ENCODE measurements at places on chromosomes 1 and 21.

- DNase-seq, result peak; percentile 30
These were observed 104.1 kb downstream of the KCNN3 start for GRCh38 chr1:154765970-154766369.

DNA sequence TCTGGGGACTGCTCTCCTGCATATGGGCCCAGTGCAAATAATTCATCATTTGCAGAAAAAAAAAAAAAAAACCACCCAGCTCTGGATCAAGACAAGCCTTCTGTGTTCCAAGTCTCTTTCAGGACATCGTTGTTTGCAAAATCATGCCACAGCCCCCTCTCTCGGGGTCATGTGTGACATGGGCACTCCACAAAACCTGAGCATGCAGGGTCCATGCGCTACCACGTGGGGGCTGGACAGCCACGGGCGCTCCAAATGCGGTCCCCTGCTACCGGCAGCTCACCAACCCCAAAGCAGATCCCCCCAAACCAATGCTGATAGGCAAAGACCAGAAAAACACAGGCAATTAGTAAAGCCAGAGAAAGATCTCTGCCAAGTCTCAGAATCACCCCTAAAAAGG lies 17.6 kb downstream of the NPHP4 start:
- no peak for DNase-seq

GRCh38 chr1:197213193-197213592 lies 54.9 kb upstream of the CRB1 start:
- DNase-seq, result no peak

DNA sequence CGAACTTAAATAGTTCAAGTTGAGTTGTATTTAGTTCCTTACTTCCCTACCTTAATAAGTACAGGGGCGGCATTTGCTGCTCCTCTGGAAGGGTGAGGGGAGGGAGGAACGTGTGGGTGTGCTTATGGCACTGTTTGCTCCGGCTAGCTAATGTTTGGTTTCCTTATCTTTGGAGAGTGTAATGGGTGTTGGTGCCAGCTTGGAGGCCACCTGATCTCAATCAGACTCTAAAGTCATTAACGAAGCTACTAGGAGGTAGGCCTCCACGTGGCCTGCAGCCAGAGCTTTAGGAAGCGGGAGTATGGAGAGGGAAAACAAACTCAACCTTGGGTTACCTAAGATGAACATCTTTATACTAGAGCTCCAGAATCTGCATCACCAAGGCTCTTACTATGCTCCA lies 43.0 kb upstream of the RAP1A start:
- no peak for DNase-seq

DNA sequence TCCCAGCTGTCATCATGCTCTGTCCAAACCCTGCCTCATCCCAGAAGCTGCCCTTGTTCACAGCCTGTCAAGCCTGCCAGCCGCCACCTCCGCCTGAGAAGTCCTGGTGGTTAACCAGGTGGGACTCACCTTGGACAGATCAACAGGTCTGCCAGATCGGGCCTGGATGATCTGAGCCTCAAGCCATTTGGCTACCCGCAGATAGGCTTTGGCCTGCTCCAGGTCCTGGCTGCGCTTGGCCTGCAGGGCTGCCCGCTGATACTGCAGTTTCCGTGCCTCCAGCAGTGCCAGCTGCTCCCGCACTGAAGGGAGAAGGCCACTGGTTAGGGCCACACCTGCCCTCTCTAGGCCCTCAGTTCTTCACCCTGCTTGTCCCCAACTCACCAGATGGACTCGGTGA lies 8.6 kb downstream of the CC2D1B start:
- DNase-seq, result no peak

DNA sequence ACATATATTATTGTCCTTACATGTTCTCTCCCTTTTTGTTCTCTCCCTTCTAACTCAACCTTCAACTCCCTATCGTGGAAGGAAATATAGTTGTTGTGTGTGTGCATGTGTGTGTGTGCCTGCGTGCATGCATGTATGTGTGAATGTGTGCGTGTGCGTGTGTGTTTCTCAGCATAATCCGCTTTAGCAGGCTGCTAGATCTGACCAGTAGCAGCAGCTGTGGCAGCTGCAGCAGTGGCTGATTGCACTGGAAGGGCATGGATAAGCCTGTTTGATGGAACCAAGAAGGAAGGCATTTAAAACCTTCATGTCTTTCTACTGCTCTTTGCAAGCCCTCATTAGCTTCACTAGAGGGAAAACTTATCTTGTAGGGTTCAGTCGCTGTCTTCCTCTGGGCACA lies 65.6 kb upstream of the IRF2BP2 start:
- no peak for DNase-seq

GRCh38 chr1:180188091-180188506 lies 33.4 kb downstream of the QSOX1 start:
- peak; percentile 53 for DNase-seq

DNA sequence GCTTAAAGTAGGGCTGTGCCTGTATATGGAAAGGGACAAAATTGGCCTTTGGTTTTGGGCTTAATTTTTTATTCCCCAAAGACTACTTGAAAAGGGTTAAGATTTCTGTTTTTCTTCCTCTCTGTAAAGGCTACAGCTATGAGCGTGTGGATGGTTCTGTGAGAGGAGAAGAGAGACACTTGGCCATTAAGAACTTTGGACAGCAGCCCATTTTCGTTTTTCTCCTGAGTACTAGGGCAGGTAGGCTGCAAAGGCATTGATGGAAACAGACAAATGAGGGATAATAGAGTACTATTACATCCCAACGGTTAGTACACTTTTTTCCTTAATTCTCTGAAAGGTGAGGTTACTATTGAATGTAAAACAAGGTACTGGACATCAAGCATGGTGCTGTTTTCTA lies 29.6 kb downstream of the CHD1L start:
- no peak for DNase-seq

GRCh38 chr1:30728340-30728739 lies 5.0 kb upstream of the MATN1 start:
- no peak for DNase-seq

DNA sequence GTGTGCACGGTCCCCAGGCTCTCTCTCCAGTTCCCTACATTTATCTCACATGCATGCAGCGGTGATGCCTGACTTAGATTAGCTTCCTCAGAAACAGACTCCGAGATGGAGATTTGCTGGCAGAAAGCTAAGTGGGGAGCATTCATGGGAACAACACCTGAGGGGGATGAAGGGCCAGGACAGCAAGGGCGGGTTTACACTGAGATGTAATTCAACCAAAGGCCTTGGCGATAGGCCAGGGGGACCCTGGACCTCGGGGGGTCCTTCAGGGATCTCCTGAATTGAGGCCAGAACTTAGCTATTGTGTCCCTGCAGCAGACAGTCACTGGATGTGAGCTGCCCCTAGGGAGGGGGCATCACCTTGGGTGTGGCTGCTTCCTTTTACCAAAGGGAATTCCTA lies 246.1 kb upstream of the CSF3R start:
- DNase-seq, result no peak

- peak; percentile 85 for DNase-seq
These were observed 15.5 kb upstream of the SARS1 start for GRCh38 chr1:109198043-109198695.

DNA sequence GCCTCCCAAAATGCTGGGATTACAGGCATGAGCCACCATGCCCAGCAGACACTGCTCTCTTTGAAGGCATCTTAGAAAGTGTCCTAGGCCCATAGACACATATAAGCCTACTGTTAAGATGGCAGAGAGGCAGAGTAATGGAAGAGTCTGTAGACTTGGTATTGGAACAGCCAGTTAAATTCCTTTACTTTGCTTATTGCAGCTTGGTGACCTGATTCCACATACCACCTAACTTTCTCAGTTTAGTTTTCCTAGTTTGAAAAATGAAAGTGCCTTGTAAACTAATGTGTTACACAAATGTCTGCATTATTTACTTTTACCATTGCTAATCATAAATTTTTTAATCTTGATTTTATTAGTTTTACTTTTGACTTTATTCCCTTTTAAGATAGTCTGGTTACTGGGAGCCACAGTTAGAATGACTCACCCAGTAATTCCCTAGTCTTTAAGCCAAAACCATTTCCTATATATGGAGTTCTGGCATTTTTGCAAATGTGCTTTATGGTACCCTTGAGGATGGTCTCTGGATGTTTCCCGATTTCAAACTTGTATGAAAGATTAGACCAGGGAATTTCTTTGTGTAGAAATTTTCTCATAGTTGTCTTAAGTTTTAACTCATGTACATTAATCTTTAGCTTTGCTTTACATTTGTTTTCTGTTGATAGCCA lies 6.4 kb downstream of the SMAP2 start:
- peak; percentile 86 for DNase-seq

DNA sequence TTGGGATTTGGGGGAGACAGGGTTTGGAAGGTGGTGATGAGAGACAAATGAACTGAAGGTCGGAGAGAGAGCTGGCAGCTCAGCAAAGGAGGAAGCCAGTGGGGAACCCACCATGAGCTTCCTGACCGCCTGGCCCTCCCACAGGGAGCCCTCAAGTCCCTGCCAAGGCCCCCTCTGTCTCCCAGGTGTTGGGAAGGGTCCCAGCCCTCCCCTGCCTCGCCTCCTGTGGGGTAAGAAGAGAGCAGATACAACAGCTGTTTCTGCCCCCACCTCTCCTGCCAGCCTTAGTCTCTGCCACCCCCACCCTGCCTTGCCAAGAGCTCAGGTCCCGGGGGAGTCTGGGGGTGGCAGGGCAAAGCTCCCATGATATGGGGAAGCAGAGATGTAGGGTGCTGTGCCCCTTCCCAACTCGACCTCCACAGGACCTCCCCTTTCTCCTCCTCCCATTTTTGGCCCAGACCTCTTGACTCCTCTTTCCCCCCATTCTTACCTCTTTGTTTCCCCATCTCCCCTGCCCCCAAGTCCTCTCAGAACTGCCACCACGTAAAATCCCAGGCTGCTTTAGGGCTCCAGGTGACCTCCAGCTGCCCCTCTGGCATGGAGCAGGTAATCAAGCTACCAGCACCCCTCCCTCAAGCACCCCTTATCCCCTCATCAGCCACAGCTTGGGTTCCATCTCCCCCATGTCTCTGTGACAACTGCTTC lies 556 bp downstream of the S100A1 start:
- no peak for DNase-seq

GRCh38 chr1:78651241-78651640 lies 1.6 kb downstream of the IFI44 start:
- no peak for DNase-seq

GRCh38 chr21:36698981-36699545 lies at the start of gene SIM2:
Gene SIM2 (plus strand): TSS chr21:36699115. CDS start chr21:36699747, 632 bp downstream.
- no peak for DNase-seq

DNA sequence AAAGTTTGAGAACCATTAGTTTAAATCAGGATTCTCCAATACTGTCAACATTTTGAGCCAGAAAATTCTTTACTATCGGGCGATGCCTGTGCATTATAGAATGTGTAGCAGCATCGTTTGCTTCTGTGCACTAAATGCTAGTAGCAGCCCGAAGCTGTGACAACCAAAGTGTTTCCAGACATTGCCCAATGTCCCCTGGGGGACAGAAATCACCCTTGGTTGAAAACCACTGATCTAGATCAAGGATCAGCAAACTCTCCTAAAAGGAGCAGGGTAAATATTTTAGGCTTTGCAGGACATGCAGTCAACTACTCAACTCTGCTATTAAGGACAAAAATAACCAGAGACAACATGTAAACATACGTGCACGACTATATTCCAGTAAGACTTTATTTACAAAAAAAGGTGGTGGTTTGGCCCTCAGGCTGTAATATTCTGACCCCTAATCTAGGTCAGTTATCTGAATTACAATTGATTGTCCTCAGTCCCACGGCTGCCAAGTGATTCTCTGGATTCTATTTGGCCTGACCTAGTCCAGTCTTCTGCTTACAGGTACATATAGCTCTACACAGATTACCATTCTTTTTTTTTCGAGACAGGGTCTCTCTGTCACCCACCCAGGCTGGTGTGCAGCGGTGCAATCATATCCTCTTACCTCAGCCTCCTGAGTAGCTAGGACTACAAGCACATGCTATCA lies 10.6 kb downstream of the FAF1 start:
- no peak for DNase-seq

DNA sequence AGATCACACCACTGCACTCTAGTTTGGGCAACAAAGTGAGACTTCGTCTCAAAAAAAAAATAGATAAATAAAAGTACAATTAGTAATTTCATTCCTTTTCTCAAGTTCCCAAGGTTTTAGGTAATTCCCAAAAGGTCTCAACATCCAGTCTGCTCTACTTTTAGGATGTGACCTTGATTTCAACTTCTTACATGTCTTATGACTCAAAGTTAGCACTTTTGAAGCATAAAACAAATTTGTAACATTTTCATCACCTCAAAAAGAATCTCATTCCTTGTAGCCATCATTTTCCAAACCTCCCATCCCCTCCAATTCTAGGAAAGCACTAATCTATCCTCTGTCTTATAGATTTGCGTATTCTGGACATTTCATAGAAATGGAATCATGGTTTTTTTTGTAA lies 32.2 kb downstream of the SNX27 start:
- no peak for DNase-seq

- DNase-seq, result no peak
These were observed 19.5 kb upstream of the CCDC17 start for GRCh38 chr1:45643321-45643720.

- peak; percentile 1 for DNase-seq
These were observed 68.1 kb downstream of the GRIK3 start for GRCh38 chr1:36966242-36966641.

- DNase-seq, result peak; percentile 8
These were observed 11.3 kb downstream of the FAM20B start for GRCh38 chr1:179036844-179037465.

- DNase-seq, result peak; percentile 76
These were observed 6.1 kb downstream of the ADAMTS4 start for GRCh38 chr1:161192476-161193465.

DNA sequence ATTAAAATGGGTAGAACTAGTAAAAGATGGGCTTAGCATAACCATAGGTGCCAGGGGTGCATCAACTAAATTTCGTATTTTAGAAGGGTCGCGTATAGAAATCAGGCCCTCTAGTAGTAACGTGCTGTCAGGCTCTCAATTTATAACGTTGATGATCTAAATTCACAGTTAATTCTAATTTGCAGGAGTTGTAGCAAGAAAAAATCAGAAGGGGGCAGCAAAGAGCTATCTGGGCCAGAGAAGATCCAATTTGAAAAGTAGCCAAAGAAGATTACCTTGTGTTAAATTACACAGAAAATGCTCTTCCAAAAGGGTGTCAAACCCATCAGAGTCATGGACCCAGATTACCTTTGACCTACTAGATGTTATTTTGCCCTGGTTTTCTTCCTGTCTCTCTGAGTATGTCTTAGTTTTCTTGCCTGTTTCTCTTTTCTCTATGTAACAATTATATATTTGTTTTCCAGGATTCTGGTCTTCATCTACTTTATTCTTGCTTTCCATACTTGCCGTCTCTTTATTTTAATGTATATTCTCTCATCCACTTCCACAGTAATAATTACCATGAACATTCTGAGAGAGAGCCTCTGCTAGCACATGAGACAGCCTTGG lies 1030.9 kb downstream of the AMY1C start:
- DNase-seq, result peak; percentile 8

DNA sequence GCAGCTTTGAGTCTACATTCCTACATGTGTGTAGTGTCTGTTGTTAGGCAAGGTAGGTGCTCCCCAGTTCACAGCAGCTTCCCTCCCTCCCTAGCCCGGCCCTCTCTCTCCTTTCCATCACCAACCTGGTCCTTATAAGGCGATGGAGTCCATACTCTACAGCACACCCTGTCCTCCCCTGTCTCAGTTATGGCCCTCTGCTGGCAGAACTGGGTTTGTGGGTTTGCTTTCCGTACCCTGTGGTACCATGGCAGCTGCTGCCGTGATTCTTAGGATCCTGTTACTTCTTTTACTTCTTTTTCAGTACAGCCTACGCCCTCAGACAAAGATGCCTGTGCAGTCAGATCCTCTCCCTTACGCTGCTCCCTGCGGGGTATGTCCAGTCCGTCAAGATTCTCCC lies 31.7 kb downstream of the AK5 start:
- peak; percentile 15 for DNase-seq

GRCh38 chr1:116409751-116410191 lies 36.7 kb downstream of the ATP1A1 start:
- no peak for DNase-seq
